ENCODE measurements at places on chromosomes 7 and 10.

DNA sequence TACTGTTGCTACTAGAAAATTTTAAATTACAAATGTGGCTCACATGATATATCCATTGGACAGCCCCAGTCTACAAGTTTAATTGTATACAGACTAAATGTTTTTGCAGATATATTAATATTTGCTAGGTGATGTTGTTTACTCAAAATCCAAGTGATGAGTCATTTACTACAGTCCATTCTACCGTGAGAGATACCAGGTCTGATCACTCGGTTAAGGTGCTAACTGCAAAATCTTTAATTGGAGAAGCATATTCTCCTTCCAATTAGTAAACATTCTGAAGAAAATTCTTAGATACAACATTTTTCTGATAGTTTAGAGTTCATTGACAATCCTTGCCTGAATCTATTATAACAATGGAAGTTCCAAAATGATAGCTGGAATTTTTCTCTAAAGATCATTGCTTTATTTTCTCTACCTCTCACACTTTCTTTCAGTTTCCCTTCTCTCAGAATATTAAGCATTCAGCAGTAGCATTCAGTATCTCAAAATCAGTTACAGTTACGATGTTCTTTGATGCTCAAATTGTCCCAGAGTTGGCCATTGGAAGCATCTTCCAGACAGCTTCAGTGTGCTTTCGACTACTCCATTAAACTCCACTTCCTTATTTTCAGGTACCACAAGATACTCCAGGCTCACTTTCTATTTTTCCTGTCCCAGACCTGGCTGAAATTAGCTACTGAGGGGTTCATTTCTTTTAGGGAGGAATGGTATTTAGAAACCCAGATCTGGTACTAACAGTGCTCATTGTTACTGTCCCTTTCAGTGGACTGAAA lies 2.3 kb downstream of the ABCB1 start:
- no peak for DNase-seq

DNA sequence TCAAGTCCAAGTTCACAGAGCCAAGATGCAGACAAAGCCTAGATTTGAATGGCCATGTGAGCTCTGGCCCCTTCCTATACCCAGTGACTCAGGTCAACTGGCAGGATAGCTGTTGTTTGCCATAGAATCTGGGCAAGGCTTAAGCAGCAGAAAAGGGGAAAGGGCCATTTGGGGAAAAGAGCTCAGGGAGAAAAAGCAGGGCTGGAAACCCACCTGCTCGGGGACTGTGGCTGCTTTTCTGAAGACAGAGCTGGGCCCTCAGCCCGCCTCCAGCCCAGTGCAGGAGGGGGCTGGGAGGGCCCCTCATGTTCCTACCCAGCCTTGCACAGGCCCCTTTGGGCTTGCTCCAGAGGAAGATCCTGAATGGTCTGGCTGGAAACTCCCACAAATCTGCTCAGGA lies 32.6 kb upstream of the HABP2 start:
- no peak for DNase-seq

DNA sequence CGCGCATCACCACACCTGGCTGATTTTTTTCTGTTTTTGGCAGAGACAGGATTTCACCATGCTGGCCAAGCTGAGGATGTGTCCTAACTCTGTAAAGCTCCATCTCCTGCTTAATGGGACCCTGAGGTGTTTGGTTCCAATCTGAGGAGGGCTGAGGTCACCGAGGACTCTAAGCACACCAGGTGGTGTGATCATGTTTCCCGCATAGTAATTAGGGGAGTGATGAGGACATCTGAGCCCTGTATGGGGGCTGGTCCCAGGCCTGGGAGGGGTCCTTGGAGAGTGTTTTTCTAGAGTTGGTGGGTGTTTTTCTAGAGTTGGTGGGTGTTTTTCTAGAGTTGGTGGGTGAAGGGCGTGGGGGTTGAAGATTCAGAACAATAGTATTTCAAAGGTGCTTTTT lies 3.0 kb upstream of the ABHD11 start:
- no peak for DNase-seq

DNA sequence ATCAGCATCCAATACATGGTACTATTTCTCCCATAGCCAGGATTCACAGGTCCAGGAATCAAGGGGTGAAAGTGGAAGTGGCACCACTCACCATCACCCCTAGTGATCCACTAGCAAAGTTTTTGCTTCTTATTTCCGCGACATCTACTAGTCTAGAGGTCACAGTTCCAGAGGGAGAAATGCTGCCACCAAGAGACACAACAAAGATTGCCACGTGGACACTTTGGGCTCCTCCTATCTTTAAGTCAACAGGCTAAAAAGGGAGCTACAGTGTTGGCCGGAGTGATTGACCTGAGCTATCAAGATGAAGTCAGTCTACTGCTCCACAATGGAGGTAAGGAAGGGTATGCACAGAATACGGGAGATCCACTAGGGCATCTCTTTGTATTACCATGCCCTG lies 178.2 kb downstream of the AKR1D1 start:
- no peak for DNase-seq

DNA sequence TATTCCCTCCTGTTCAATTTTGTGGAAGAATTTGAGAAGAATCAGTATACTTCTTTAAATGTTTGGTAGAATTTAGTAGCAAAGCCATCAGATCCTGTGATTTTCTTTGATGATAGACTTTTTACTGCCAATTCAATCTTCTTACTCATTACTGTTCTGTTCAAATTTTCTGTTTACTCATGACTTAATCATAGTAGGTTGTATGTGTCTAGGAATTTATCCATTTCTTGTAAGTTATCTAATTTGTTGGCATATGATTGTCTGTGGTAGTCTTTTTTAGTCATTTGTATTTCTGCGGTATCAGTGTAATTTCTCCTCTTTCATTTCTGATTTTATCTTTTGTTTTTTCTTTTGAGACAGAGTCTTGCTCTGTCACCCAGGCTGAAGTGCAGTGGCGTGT lies 87.4 kb downstream of the CCDC3 start:
- DNase-seq, result no peak

DNA sequence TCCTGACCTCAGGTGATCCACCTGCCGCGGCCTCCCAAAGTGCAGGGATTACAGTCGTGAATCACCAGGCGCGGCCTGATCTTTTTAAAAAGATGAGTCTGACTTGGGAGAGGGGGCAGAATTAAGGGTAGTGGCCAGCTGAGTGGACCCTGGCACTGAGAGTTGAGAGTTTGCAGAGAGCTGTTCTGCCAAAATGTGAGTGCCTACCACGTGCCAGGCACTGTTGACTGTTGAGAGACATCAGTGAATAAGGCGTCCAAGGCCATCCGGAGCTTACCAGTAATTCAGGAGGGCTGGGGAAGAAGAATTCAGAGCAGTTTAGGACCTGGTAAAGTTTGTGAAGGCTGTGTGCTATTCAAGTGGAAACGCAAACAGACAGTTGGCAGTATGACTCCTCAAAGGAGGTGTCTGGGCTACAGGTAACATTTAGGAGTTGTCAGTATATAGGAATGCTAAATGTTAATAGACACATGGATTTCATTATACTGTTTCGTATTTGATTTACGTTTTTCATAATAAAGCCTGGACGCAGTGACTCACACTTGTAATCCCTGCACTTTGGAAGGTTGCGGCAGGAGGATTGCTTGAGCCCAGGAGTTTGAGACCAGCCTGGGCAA lies 1.5 kb downstream of the NIPSNAP2 start:
- DNase-seq, result no peak

GRCh38 chr10:57457972-57458512 lies 809.7 kb downstream of the IPMK start:
- DNase-seq, result no peak

DNA sequence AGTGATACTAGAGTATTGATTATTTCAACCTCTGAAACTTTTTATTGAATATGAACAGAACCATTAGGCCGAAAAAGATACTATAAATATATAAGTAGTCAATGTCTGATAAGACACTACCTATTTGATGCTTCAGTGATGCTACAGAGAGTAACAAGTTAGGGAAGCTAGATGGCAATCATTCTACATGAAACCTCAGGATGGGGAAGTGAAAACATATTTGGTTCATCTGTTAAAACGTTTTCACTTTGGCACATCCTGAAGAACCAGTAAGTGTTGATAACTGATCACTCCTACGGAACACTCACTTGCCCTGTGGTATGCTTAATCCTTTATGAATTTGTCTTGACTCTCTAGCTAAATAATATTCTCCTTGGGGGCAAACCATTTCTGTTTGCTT lies 1064.9 kb downstream of the NXPH1 start:
- no peak for DNase-seq

- no peak for DNase-seq
These were observed 8.2 kb downstream of the VIPR2 start for GRCh38 chr7:159136442-159136841.

- DNase-seq, result no peak
These were observed 183.7 kb upstream of the ANK3 start for GRCh38 chr10:60573336-60573735.

DNA sequence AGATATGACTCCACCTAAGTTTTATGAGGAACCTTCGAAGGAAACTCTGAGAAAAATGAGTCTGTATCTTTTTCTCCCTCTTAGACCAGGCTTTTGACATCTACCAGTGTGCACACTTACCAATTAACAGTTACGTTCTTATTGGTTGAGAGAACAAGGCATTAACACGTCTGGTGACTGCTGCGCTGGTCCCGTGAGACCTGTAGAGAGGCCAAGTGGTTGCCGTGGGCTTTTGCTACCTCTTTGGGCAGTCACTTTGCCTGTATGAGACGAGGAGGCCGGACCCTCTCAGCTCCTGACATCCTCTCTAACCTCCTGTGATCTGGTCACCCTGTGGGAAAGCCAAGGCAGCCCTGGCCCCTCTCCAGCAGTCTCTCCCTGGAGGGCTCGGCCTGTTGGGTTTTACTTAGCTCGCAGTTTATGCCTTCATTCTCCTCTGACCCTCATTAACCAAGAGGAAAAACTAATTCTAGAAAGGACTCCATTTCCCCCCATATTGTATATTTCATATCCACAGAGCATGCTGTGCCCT lies 513.9 kb upstream of the GALNT17 start:
- DNase-seq, result no peak
